ENCODE measurements at places on chromosomes 1 and 21.
A peak's percentile ranks its signal among the peaks of the same experiment; 100 is the strongest.

DNA sequence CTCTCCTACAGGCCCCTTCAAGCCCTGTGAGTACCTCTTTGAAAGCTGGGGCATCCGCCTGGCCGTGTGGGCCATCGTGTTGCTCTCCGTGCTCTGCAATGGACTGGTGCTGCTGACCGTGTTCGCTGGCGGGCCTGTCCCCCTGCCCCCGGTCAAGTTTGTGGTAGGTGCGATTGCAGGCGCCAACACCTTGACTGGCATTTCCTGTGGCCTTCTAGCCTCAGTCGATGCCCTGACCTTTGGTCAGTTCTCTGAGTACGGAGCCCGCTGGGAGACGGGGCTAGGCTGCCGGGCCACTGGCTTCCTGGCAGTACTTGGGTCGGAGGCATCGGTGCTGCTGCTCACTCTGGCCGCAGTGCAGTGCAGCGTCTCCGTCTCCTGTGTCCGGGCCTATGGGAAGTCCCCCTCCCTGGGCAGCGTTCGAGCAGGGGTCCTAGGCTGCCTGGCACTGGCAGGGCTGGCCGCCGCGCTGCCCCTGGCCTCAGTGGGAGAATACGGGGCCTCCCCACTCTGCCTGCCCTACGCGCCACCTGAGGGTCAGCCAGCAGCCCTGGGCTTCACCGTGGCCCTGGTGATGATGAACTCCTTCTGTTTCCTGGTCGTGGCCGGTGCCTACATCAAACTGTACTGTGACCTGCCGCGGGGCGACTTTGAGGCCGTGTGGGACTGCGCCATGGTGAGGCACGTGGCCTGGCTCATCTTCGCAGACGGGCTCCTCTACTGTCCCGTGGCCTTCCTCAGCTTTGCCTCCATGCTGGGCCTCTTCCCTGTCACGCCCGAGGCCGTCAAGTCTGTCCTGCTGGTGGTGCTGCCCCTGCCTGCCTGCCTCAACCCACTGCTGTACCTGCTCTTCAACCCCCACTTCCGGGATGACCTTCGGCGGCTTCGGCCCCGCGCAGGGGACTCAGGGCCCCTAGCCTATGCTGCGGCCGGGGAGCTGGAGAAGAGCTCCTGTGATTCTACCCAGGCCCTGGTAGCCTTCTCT lies 23.5 kb downstream of the UBE2T start:
- no peaks in the 10 kb centered on the region for H3K27me3 ChIP-seq
- no peak for DNase-seq
- peak overlapping the region; percentile 6 for H3K27ac ChIP-seq

GRCh38 chr1:167545349-167545748 lies 8.2 kb downstream of the CREG1 start:
- no peak for DNase-seq
- H3K27me3 ChIP-seq: no peaks in the 10 kb centered on the region
- no peak overlapping the region for H3K4me3 ChIP-seq
- peaks cover 6% of the 10 kb centered on the region for H3K36me3 ChIP-seq

DNA sequence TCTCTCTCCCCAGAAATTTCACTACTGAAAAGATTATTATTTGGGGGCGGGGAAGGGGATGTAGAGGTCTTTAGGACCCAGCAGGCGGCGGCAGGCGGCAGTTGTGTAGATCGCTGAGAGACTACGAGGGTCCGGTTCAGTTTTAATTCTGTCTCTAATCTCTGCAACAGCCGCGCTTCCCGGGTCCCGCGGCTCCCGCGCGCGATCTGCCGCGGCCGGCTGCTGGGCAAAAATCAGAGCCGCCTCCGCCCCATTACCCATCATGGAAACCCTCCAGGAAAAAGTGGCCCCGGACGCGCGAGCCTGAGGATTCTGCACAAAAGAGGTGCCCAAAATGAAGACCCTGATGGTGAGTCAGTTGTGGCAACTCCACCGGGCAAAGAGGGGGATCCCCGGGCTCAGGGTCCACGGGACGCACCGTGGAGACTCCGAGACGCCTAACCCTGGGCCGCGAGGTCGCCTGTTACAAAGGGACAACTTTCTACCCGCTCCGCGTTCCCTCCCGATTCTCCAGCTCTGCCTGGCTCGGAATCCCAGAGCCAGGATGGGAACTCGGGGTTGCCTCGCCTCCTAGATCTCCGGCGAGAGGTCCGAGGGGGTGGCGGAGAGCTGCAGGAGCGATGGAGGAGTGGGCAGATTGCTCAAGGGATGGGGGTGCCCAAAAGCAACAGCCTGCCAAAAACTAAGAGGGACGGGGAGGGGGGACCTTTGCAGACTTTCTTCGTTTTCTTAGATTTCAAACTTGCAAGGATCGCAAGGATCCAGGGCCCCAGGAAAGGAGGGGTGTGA lies at the start of gene ST6GALNAC5:
Gene ST6GALNAC5 (plus strand): TSS at position 139 of the 789 bp plus-strand sequence.
- H3K36me3 ChIP-seq: no peaks in the 10 kb centered on the region
- no peak for DNase-seq
- H3K27me3 ChIP-seq: peaks cover 57% of the 10 kb centered on the region
- H3K27ac ChIP-seq: no peak within 1 kb of the TSS
- no peaks in the 10 kb centered on the region for H3K4me1 ChIP-seq

DNA sequence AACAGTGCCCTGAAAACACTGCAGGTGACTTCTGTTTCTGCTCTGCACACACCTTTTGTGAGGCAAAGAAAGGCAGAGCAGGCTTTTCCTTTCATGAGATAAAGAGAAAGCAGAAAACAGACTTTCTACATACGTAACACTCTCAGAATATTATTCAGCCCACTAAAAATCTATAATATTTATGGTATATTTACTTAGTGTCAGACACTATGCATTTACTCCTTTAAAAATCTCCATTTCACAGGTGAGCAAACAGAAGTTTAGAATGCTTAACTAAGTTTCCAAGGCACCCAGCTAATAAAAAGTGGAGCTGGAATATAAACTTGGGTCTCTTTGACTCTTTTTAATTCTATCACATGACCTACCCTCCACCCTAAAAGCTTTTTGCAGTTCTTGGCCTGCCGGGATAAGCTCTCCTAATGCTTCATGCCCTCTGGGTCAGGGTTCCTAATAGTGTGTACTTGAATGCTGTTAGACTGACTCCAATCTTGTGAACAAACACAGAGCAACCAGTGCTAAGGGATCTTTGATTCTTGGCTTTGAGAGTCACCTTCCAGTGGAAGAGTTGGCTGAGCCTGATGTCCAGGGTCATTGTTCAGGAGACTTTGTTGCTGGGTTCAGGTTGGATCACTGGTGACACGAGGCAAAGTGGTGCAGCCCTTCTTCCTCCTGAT lies 27.2 kb downstream of the PROK1 start:
- peaks cover 24% of the 10 kb centered on the region for H3K27me3 ChIP-seq
- DNase-seq: no peak
- no peak overlapping the region for H3K27ac ChIP-seq
- H3K4me3 ChIP-seq: no peak overlapping the region
- H3K4me1 ChIP-seq: no peaks in the 10 kb centered on the region

GRCh38 chr1:235945775-235946570 lies 79.3 kb upstream of the LYST start:
- no peak for DNase-seq
- no peak overlapping the region for H3K4me3 ChIP-seq
- H3K27me3 ChIP-seq: no peaks in the 10 kb centered on the region
- H3K36me3 ChIP-seq: peaks cover 2% of the 10 kb centered on the region

GRCh38 chr1:210532223-210532598 lies 203.5 kb downstream of the HHAT start:
- H3K4me1 ChIP-seq: peaks cover 5% of the 10 kb centered on the region
- no peak overlapping the region for H3K4me3 ChIP-seq
- no peak for DNase-seq
- no peaks in the 10 kb centered on the region for H3K36me3 ChIP-seq
